ENCODE measurements at places on chromosomes 16 and 17. TPM values are rescaled to one million over a fixed set of nuclear protein-coding genes. Genes with fewer than 3 reads are reported as not detected.
A peak's percentile ranks its signal among the peaks of the same experiment; 100 is the strongest.

GRCh38 chr16:3601614-3602319 lies 9.6 kb downstream of the SLX4 start:
- no peaks in the 10 kb centered on the region for H3K27me3 ChIP-seq
- no peaks in the 10 kb centered on the region for H3K4me1 ChIP-seq
- no peak for DNase-seq
- no peak overlapping the region for H3K4me3 ChIP-seq
- no peak overlapping the region for H3K27ac ChIP-seq

- H3K36me3 ChIP-seq = no peaks in the 10 kb centered on the region
- DNase-seq = no peak
- H3K27ac ChIP-seq = no peak overlapping the region
- no peaks in the 10 kb centered on the region for H3K27me3 ChIP-seq
- H3K4me1 ChIP-seq = no peaks in the 10 kb centered on the region
Measured at GRCh38 chr17:31745964-31746600, 113.0 kb downstream of the COPRS start.

DNA sequence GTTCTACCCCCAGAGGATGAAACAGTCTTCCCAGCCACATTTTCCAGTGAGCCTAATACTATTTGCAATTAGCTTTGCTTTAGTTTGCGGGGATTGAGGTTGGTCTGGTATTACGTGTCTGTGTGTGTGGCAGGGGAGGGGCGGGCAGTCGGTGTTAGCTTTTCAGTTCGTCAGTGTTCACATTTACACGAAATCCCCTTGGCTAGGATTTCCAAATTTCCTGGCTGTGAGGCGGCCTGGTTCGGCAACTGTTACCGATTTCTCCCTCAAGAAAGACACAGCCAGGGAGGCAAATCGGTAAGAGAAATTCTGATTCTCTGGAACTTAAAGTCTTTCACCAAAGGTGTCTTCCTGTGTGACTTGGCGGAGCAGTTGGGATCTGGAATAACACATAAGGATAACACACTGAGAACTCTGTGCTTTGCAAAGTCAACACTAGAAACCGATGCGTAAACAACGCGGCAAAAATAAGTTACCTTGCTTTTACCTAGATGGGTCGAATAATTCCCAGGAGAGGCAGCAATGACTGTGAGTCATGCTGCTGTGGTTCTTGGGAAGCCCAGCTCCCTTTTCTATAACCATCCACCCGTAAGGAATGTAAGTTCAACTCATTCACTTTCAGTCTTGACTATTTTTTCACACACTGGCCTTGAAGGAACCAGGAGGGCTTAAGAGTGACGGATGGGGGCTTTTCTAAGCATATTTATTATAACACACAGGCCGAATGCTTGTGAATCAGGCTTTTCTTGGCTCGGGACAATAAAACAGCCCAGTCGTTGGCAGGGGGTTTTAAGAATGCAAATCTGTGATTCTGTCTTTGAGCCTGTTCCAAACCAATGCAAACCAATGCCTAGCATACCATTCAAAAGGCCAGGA lies 24.2 kb downstream of the GPRC5B start:
- peaks cover 8% of the 10 kb centered on the region for H3K4me1 ChIP-seq
- no peak for DNase-seq
- H3K4me3 ChIP-seq = no peak overlapping the region
- H3K27ac ChIP-seq = peak overlapping the region; percentile 38

- H3K4me1 ChIP-seq = no peaks in the 10 kb centered on the region
- no peak for DNase-seq
- H3K27me3 ChIP-seq = no peaks in the 10 kb centered on the region
- no peaks in the 10 kb centered on the region for H3K36me3 ChIP-seq
- H3K27ac ChIP-seq = no peak overlapping the region
- H3K4me3 ChIP-seq = no peak overlapping the region
Measured at GRCh38 chr16:87048730-87049115, 268.5 kb downstream of the C16orf95 start.

GRCh38 chr17:40303009-40303657 lies 5.8 kb upstream of the RARA start:
- no peak overlapping the region for H3K27ac ChIP-seq
- peaks cover 21% of the 10 kb centered on the region for H3K4me1 ChIP-seq
- H3K4me3 ChIP-seq = no peak overlapping the region
- no peaks in the 10 kb centered on the region for H3K36me3 ChIP-seq
- peak; percentile 32 for DNase-seq

- H3K4me1 ChIP-seq = no peaks in the 10 kb centered on the region
- no peaks in the 10 kb centered on the region for H3K36me3 ChIP-seq
- H3K4me3 ChIP-seq = no peak overlapping the region
- DNase-seq = no peak
Measured at GRCh38 chr16:52399116-52399515, 147.8 kb downstream of the TOX3 start.

The ARHGAP44 gene
- total RNA-seq = 12.8 TPM

The PLLP gene
- 54.2 TPM for total RNA-seq
